Activated T-helper 9 cell treated with anti-CD3 and anti-CD28 coated beads, Interleukin-2, amount 50 U/mL, for 16 hours (primary cell): ENCODE measurements at places on chromosomes 13 and 19.

DNA sequence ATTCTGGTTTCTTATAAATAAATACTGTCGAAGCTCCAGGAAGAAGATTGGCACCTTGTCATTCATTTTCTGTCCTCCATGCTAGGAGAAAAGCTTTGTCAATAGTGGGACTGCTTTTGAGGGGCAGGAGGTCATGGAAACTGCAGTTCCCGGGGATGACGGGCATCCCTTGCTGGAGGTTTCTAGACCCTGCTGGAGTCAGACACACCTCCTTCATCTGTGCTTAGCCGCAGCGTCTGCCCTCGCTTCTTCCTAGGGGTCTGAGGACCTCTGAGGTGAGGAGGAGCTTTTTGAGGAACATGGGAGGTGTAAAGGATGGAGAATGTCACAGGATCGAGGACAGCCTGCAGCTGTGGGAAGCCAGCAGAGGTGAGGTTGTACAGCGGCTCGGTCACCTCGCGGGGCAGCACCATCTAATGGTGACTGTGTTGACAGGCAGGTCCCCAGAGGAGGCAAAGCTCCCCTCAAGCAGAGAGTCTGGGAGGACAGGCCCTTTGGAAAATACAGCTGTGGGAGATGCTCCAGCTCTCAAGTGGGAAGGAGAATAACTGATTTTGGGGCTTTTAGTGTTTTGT is 172.7 kb upstream of the RNF113B start:
- DNase-seq: no peak

DNA sequence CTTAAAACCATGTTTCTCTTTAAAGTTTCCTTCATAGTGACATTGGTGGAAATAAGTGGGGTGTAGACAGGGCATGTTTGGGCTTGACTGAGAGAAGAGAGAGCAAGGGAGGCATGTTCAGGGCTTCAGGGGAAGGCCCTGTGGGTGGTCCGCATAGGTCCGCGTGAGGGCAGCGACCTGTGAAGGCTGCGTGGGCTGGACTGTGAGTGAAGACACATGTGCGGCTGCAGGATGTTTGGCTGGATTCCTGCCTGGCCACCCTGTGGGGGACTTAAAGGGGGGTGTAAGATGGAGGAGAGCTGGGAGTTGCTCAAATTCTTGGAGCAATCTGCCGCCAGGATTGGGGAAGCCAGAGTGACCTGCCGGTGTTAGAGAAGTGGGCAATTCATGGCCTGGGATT is 23.8 kb upstream of the KLF12 start:
- no peak for DNase-seq

DNA sequence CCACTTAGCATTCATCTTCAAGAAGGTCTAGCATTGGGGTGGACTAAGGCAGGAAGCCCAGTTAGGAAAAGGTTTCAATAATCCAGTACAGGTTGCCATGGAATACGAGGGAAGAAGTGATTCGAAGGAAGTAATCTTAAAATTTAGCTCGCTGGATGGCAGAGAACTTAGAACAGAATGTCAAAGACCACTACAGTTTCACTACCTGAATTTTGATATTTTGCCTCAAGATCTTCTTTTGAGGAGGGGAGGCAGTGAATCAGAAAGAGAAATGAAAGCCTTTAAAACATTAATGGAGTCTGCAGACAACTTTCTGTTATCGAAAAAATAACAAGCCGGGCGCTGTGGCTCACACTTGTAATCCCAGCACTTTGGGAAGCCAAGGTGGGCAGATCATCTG is 7.0 kb upstream of the RAB8A start:
- no peak for DNase-seq

- no peak for DNase-seq
These were observed 3.1 kb downstream of the POLR1G start for GRCh38 chr19:45409557-45409920.

DNA sequence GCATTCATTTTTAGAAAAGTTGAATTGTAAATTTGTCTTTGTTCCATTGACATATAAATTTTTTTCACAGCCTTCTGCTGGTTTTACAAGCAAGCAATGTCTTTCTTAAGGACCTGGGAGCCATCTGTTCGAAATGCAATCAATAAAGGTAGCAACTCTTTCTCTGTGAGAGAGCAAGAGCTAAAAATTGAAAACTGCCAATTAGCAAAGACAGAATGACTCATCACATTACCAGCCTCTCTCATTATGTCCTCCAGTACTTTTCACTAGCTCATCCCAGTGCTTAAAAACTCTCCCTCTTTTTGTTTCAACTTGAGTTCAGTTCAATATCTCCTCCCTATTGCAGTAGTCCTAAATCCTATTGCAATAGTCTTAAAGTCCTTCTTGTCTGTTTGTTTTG is 760.7 kb upstream of the SLITRK6 start:
- DNase-seq: no peak

GRCh38 chr13:74289107-74289506 is 154.9 kb upstream of the KLF12 start:
- DNase-seq: no peak

GRCh38 chr19:7910321-7911161 is 4.1 kb upstream of the TGFBR3L start:
- no peak for DNase-seq
